Neural progenitor cell (in vitro differentiated cells): ENCODE measurements at places on chromosomes 16 and 17. TPM values are rescaled to one million over a fixed set of nuclear protein-coding genes. Genes with fewer than 3 reads are reported as not detected.
A peak's percentile ranks its signal among the peaks of the same experiment; 100 is the strongest.

UNC13D gene
- total RNA-seq, result 0.09 and 0.96 TPM in 2 replicates

SLC16A5 gene
- 3.4 and 19.9 TPM in 2 replicates for total RNA-seq

- H3K36me3 ChIP-seq, result no peaks in the 10 kb centered on the region
- DNase-seq, result no peak
- peaks cover 50% of the 10 kb centered on the region for H3K4me1 ChIP-seq
- no peak overlapping the region for H3K27ac ChIP-seq
- no peaks in the 10 kb centered on the region for H3K27me3 ChIP-seq
These were observed 398.2 kb downstream of the SOX9 start for GRCh38 chr17:72518753-72519597.

SLFN14 gene
- total RNA-seq, result not detected in 2 replicates

CACNG5 gene
- not detected in 2 replicates for total RNA-seq

GRCh38 chr16:86371083-86371803 lies 139.1 kb upstream of the FOXF1 start:
- H3K4me1 ChIP-seq, result no peaks in the 10 kb centered on the region
- H3K4me3 ChIP-seq, result no peak overlapping the region
- no peak overlapping the region for H3K27ac ChIP-seq
- H3K36me3 ChIP-seq, result no peaks in the 10 kb centered on the region

GRCh38 chr17:50110591-50111349 lies 15.6 kb downstream of the PDK2 start:
- DNase-seq, result no peak
- no peaks in the 10 kb centered on the region for H3K36me3 ChIP-seq
- peak overlapping the region; percentile 82 for H3K27ac ChIP-seq
- no peak overlapping the region for H3K4me3 ChIP-seq

C17orf67 gene
- 0.59 and 1.4 TPM in 2 replicates for total RNA-seq
